ENCODE measurements at places on chromosomes 3 and 15.

- no peak for DNase-seq
Measured at GRCh38 chr3:123053107-123053506, 13.7 kb upstream of the PDIA5 start.

- DNase-seq = peak; percentile 51
Measured at GRCh38 chr15:43514241-43515057, 3.0 kb upstream of the MAP1A start.

GRCh38 chr3:111509308-111509707 is 32.7 kb upstream of the CD96 start:
- no peak for DNase-seq

GRCh38 chr3:107894998-107895397 is 195.8 kb downstream of the CD47 start:
- no peak for DNase-seq

- DNase-seq = no peak
Measured at GRCh38 chr15:48337607-48338006, 6.4 kb downstream of the DUT start.

DNA sequence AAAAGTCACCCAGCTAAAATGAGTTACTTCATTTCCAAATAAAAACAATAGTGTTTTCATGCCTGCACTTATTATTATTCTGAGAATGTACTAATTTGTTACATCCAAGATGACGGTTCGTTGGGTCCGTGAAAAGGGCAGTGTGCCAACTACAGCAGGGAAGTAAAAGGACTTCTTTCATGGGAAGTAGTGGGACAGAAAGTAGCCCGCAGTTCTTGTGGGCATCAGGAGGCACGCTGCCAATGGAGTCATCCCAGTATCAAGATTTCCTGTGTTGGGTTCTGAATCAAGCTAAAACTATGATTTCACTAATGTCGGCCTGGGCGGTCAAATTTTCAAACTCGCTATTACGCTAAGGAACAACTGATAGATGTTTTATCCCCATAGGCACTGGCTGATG is 254.5 kb upstream of the SOX2 start:
- no peak for DNase-seq

DNA sequence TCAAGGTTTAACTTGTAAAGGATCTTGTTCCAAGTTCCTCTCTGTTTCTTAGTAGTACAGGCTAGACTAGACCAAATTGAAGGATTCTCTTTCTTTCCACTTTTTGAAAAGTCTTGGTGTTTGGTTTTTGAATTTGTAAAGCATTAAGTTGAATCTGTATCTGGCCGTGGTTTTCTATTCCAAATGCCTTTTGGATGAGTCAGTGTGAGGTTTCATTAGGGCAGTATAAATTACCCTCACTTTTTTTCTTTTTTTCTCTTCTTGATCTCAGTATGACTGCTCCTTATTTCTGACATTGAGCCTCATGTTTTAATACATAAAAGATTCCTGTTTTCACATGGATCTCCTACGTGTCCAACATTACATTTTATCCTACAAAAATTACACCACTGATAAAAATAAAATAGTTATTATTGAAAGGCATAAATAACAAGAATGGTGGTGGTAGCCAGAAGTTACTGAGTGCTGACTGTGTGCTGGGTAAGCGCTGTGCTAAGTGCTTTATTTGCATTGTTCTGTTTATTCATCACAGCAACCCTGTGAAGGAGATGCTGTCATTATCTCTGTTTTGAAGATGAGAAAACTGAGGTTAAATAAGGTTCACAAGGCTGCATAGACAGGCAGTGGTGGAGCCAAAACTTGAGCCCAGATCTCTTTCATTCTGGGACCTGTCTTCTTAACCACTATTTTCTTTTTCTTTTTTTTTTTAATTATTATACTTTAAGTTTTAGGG is 48.3 kb downstream of the MITF start:
- DNase-seq = no peak

- DNase-seq = no peak
Measured at GRCh38 chr3:4534906-4535305, 41.8 kb downstream of the ITPR1 start.

DNA sequence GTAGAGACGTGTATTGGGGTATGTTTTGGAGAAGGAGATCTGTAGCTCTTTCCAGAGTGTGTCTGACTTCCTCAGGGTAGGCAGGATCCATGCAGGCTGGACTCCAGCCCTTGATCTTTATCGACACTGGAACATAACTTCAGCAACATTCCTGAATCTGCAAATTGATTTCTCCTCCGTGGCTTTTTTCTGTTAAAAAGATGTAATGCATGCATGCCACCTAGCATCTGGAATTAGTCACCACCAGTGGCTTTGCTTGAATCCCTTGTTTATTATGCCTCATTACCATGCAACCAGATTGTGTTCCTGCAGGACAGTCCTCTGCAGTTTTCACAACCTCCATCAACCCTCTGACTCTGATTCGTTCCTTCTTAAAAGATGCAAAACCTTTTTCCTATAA is 86.1 kb downstream of the CCNL1 start:
- no peak for DNase-seq

DNA sequence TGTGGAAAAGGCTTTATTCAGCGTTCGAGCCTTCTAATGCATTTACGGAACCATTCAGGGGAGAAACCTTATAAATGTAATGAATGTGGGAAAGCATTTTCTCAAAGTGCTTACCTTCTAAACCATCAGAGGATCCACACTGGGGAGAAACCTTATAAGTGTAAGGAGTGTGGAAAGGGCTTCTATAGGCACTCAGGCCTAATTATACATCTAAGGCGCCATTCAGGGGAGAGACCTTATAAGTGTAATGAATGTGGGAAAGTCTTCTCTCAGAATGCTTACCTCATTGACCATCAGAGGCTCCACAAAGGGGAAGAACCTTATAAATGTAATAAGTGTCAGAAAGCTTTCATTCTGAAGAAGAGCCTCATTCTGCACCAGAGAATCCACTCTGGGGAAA is 6.2 kb upstream of the ZNF35 start:
- DNase-seq = no peak

GRCh38 chr3:161104561-161105551 is at the start of gene B3GALNT1:
TSS of gene B3GALNT1 (minus strand) at chr3:161105349. CDS start at chr3:161086754, 18,595 bp downstream.
- DNase-seq = no peak

DNA sequence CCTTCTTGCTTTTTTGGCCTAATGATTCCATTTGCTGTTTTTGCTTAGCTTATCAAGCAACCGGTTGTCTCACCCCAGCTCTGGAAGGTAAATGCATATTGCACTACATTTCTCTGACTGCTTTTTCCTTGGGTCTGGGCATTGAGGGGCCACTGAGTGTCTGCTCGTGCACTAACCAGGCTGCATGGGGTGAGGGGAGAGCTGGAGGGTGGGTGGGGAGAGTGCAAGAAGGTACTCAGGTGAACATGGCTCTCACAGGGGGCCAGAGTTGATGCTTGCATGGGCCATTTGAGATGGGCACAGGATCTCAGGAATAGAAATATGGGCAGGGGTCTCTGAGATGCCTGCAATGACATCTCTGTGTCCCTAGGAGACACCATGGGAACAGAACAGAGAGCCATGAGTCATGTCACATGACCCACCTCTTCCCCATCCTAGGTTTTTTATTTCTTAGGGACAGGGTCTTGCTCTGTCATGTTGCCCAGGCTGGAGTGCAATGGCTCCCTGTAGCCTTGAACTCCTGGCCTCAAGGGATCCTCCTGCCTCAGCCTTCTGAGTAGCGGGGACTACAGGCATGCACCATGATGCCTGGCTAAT is 6.2 kb downstream of the ALPK3 start:
- no peak for DNase-seq

GRCh38 chr15:29942143-29942542 is 119.9 kb upstream of the TJP1 start:
- no peak for DNase-seq

GRCh38 chr3:194259982-194260766 is 91.0 kb downstream of the CPN2 start:
- no peak for DNase-seq

- DNase-seq = no peak
Measured at GRCh38 chr3:35748144-35748543, 108.8 kb downstream of the ARPP21 start.

DNA sequence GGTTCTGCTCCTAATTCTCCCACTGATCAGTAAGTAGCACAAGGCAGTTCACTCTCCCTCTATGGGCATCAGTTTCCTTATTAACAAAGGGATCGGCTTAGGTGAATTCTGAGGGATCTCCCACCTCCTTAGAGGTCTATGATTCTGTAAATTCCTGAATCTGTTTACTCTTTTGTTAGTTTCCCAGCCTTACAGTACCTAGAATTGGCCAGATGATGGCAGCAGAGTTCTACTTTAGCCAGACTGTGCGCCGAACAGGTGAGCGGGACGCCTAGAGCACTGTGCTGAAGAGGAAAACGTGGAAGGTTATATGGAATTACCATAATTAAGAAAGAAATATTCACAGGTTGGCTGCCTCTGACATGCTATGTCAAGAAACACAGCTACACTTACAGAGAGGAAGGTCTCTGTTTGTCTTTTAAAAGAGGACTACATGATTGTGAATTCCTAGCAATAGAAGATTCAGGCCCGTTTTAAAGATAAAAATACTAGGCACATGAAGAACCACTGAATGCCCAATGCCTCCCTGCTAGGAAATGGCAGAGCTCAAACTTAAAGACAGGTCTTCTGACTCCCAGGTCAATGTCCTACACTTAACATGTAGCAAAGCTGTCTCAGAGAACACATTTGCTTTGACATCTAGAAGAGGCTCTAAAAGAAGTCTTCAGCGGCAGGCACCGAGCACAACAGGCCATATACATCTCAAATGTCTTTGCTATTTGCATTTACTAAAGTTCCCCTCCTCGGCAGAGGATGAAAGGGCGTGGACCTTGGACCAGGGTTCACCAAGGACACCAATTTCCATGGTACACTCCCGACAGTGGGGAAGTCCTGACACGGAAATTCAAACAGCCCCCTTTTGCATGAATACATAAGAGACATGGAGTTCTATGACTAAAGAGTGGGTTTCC is 259.9 kb downstream of the FGF12 start:
- DNase-seq = peak; percentile 52

DNA sequence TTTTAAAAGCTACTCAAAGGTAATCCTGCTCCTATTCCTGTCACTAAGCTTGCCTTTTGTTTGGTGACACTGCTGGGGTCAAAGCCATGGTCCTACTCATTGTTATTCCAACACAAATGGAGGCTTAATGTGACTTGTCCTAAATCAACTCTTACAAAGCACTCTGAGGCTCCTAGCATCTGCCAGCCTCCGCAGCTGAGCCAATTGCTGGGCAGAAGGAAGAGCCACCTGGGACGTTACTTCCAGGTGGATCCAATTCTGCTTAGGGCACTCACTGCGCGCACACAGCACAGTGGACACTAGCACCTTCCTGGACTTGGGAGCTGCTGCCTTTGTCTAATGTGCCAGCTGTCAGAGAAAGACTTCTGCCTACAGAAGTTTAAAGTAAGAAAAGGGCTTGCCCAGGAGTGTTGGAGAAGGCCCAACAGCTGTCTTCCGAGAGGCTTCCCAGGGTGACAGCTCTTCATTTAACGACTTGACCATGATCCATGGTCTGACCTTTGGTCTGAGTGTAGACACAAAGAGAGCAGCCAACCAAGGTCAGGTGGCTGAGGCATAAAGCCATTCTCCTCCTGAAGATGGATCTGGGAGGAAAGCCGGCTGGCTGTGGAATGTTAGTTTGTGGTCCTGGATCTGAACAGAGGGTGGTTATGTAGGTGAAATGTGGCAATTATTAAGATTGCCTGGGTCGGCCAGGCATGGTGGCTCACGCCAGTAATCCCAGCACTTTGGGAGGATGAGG is 102.2 kb downstream of the AQP9 start:
- no peak for DNase-seq

- DNase-seq = no peak
Measured at GRCh38 chr3:160052385-160053047, 63.9 kb downstream of the IL12A start.

- DNase-seq = no peak
Measured at GRCh38 chr3:72185549-72186399, 400.8 kb upstream of the PROK2 start.

- DNase-seq = no peak
Measured at GRCh38 chr15:48515500-48515899, 130.0 kb downstream of the FBN1 start.

DNA sequence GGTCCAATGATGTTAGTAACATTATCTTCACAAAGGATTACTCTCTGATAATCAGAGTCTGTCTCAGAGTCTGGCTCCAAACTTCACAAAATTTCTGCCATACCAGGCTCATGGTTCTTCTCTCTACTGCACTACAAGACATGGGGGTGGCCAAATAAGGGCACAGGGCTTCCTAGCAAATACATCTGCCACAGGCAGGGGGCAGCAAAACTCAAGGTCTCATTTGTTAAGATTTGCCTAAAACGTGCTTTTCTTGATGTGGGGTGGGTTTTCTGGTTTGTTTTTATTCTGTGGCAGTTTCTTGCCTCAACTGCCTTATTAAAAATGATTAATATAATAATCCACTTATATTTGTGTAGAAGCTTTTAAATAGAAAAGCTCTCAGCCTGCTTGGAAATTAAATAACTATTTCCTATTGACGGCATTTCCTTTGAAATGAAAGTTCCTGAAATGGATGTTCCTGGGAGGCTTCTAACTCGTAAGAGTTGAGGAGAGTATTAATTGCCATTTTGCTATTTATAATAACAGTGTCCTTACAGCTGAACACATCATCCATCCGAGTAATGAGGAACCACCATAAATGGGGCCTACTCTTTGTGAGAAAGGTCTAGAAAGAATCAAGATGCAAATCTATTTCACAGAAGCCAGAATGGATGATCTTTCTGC is 53.8 kb downstream of the SST start:
- DNase-seq = peak; percentile 57

DNA sequence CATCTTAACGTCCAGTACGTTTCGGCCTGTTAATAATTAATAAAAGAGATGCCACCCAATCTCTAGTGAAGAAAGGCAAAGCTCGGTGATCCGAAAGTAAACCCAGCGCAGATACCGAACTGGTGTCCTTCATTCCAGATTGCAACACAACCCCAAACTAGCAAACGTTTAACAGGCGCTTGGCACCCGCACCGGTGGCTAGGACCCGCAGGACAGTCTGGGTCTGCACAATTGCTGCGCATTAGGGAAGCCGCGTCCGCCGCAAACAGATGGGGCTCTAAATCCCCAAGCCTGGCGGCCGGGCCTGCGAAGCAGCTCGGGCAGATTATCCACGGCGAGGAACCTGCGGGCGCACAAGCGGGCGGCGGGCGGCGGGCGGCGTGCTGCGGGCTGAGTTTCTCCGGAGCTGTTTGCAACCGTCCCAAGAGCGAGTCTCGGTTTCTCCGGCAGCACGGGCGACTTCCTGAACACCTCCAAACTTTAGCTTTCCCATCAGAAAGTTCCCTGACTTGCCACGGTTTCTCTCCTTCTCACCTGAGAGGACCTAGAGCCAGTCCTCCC is 112.1 kb upstream of the ICE2 start:
- peak; percentile 48 for DNase-seq

DNA sequence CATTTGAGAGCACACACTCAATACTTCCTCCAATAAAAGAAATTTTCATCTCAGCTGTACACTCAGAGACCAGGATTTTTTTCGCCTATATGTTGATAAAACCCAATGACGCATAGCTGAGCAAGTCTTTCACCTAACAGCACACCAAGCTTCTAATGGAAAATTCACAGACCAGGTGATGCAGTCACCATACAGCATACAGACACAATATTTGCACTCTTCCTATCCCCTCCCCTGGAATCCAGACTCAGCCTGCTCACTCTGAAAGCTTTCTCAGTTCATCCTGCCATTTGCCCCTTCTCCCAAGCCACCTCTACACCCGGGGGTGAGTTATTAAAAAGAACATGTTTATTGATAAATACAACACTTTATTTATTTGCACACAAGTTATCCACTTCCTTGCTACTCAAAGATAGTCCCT is 1.7 kb downstream of the TBC1D5 start:
- DNase-seq = no peak

Data from CD4-positive, alpha-beta T cell treated with Interleukin-21 for 1 hour (primary cell).